ENCODE measurements at places on chromosomes 6 and 20.
A peak's percentile ranks its signal among the peaks of the same experiment; 100 is the strongest.

DNA sequence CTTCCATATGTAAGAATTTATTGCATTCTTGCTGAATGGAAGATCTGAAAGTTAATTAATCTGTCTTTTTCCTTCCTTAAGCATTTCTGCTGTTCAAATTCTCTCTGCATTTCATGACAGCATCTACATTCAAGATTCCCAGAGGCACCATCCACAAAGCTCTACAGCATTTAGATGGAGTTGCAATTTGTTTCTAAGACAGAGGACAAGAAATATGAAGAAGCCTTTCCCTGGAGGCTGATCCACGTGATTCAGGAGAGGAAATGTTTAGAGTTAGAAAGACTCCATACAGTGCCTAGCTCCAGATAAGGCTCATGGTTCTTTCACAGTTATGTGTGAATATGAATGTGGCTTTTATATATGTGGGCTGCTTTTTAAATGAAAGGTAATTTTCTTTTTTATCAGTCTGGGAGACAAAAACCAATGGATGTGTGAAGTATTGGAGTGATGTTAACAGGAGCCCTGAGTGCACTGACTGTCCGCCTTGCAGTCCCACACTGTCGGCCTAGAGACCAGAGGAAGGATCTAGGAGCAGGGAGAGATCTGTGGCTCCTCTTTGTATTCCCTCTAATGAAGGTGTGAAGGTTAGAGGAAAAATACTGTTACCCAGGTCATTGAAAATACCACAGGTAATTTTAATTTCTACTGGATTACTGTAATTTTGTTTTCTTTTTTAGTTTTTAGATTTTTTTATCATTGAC is 686.6 kb upstream of the GJE1 start:
- H3K36me3 ChIP-seq, result no peaks in the 10 kb centered on the region
- H3K4me1 ChIP-seq, result no peaks in the 10 kb centered on the region
- no peak for DNase-seq
- no peak overlapping the region for H3K4me3 ChIP-seq
- no peaks in the 10 kb centered on the region for H3K27me3 ChIP-seq

DNA sequence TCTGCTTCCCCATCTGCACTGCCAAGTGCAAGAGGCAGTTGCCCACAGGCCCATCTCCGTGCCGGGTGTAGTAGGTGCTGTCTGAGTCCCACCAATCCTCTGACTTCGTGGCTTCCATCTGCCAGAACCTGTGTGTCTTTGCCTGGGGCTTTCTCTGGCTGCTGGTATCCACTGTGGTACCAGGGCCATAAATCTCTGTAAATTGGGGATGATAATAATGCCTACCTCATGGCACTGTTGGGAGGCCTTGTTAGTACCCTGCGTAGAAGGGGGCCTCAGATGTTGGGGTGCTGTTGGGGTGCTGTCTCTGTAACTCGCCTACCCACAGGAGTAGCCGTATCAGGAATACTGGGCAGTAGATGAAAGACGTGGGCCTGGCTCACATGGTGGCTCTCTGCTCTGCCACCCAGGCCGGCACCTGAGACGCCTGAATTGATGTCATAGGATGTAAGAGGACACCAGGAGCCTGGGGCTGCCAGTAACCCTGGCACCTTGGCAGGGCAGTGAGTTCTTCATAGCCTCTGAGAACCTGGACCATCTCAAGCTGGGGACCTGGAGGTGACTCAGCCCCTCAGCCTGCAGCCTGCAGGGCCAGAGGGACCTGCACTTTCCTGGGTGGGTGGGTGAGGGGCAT is 94.1 kb upstream of the RNF24 start:
- no peak overlapping the region for H3K27ac ChIP-seq
- no peaks in the 10 kb centered on the region for H3K4me1 ChIP-seq
- H3K36me3 ChIP-seq, result no peaks in the 10 kb centered on the region
- peaks cover 44% of the 10 kb centered on the region for H3K27me3 ChIP-seq
- no peak overlapping the region for H3K4me3 ChIP-seq
- no peak for DNase-seq

DNA sequence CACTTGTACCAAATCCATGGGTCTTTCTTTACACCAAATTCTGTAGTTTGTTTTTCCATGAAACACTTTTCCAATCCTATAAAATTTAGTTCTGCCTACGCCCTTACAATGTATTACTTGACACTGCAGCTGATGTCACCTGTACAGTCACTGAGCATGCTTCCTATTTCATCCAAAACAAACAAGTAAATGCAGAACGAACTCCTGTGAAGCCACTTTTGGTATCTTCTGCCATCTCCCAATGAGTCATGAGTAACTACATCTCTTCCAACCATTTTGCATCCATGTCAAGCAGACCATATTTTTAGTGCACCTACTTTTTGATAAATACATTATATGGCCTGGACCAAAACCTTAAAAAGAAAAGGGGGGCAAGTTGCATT is 42.4 kb downstream of the HDDC2 start:
- peaks cover 10% of the 10 kb centered on the region for H3K4me1 ChIP-seq
- H3K27me3 ChIP-seq, result no peaks in the 10 kb centered on the region
- no peak overlapping the region for H3K4me3 ChIP-seq
- no peak overlapping the region for H3K27ac ChIP-seq
- DNase-seq, result no peak
- peaks cover 46% of the 10 kb centered on the region for H3K36me3 ChIP-seq

GRCh38 chr20:3045042-3045815 is 623 bp upstream of the MRPS26 start:
- DNase-seq, result peak; percentile 44
- H3K4me3 ChIP-seq, result peak overlapping the region; percentile 81
- H3K27me3 ChIP-seq, result no peaks in the 10 kb centered on the region
- peaks cover 47% of the 10 kb centered on the region for H3K4me1 ChIP-seq

GRCh38 chr6:158255989-158256601 is 56.2 kb upstream of the TULP4 start:
- no peak for DNase-seq
- no peaks in the 10 kb centered on the region for H3K4me1 ChIP-seq
- no peak overlapping the region for H3K4me3 ChIP-seq
- H3K27ac ChIP-seq, result no peak overlapping the region
- H3K27me3 ChIP-seq, result no peaks in the 10 kb centered on the region
- H3K36me3 ChIP-seq, result no peaks in the 10 kb centered on the region

- no peaks in the 10 kb centered on the region for H3K36me3 ChIP-seq
- H3K4me1 ChIP-seq, result peaks cover 21% of the 10 kb centered on the region
- no peak overlapping the region for H3K4me3 ChIP-seq
- no peaks in the 10 kb centered on the region for H3K27me3 ChIP-seq
Observed at GRCh38 chr6:108839083-108839642, 9.1 kb upstream of the ARMC2 start.

GRCh38 chr6:24323632-24324337 is 34.1 kb downstream of the DCDC2 start:
- H3K27ac ChIP-seq, result no peak overlapping the region
- H3K27me3 ChIP-seq, result no peaks in the 10 kb centered on the region
- no peaks in the 10 kb centered on the region for H3K36me3 ChIP-seq
- no peak for DNase-seq
- H3K4me1 ChIP-seq, result no peaks in the 10 kb centered on the region

- H3K27me3 ChIP-seq, result no peaks in the 10 kb centered on the region
- no peak for DNase-seq
- H3K4me1 ChIP-seq, result no peaks in the 10 kb centered on the region
- no peak overlapping the region for H3K27ac ChIP-seq
Observed at GRCh38 chr6:80548532-80548931, 442.1 kb downstream of the BCKDHB start.

DNA sequence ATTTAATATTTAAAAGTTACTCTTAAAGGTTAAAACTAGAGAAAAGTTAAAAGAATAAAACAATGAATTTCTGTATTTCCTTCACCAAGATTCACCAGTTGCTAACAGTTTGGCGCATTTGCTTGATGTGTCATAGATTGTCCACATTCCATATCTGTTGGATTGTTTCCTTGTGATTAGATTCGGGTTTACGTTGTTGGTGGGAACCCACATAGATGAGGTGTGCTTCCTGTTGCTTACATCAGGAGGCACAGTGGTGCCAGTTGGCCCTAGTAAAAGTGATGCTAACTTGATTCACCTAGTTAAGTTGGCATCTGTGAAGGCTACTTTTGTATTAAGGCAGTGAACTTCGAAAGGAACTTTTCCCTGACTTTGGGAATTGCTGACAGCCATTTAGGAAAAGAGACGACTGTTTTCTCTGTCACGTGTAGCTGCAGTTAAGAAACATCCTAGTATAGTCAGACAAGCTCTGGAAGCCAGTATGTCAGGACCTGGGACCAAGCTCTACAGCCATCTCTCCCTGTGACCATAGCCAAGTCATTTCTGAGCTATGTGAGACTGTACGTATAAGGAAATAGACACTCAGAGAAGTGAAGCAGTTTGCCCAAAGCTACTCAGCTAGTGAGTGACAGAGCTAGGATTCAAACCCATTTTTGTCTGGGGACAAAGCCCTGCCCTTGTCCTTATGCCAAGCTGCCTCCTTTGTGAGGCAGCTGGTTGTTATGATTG is 49.0 kb downstream of the PPARD start:
- peaks cover 50% of the 10 kb centered on the region for H3K4me1 ChIP-seq
- peak overlapping the region; percentile 89 for H3K27ac ChIP-seq
- H3K27me3 ChIP-seq, result no peaks in the 10 kb centered on the region
- no peaks in the 10 kb centered on the region for H3K36me3 ChIP-seq

DNA sequence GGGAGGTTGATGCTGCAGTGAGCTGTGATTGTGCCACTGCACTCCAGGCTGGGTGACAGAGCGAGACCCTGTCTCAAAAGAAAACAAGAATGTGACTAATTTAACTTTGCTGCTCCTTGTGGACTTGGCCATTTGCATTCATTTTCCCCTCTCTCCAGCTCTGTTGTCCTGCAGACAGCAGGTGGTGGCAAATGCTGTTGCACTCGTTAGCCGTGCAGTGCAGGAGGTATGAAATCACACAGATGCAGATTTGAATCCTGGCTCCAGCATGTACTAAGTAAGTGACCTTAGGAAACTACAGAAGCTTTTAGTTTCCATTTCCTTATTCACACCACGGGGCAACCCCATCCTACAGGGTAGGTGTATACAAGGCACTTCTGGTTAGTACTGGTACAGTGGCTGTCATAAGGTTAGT is 9.6 kb upstream of the BEND3 start:
- H3K36me3 ChIP-seq, result no peaks in the 10 kb centered on the region
- H3K4me3 ChIP-seq, result no peak overlapping the region
- no peak overlapping the region for H3K27ac ChIP-seq
- DNase-seq, result no peak

DNA sequence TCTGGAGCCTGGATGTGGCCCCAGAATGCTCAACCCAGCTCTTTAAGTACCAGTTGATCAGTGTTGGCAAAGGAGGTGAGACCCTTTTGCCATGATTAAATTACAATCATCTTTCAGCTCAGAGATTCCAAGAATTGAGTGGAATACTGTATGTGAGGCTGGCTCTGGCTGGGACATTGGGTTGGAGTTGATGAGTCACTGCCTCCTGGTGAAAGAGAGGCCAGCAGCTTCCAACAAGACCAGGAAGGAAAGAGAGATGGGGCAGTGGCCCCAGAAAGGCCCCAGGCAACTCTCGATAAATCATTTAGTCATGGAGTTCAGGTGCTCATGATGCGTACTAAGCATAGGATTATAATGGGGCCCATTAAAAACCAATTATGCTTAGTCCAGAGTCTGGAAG is 2.1 kb downstream of the TGM6 start:
- H3K36me3 ChIP-seq, result no peaks in the 10 kb centered on the region
- no peak overlapping the region for H3K4me3 ChIP-seq
- no peak for DNase-seq

- H3K27me3 ChIP-seq, result no peaks in the 10 kb centered on the region
- no peak overlapping the region for H3K4me3 ChIP-seq
- no peak for DNase-seq
Observed at GRCh38 chr6:130529569-130530149, 163.8 kb downstream of the TMEM200A start.

- H3K4me1 ChIP-seq, result peaks cover 30% of the 10 kb centered on the region
- H3K4me3 ChIP-seq, result peak overlapping the region; percentile 61
- DNase-seq, result peak; percentile 64
- peaks cover 26% of the 10 kb centered on the region for H3K36me3 ChIP-seq
Observed at GRCh38 chr6:30614843-30615218, 2.2 kb downstream of the PPP1R10 start.

GRCh38 chr20:3854462-3854871 is 7.8 kb downstream of the MAVS start:
- peaks cover 54% of the 10 kb centered on the region for H3K36me3 ChIP-seq
- H3K27me3 ChIP-seq, result no peaks in the 10 kb centered on the region
- H3K27ac ChIP-seq, result no peak overlapping the region
- H3K4me1 ChIP-seq, result no peaks in the 10 kb centered on the region
- no peak overlapping the region for H3K4me3 ChIP-seq

DNA sequence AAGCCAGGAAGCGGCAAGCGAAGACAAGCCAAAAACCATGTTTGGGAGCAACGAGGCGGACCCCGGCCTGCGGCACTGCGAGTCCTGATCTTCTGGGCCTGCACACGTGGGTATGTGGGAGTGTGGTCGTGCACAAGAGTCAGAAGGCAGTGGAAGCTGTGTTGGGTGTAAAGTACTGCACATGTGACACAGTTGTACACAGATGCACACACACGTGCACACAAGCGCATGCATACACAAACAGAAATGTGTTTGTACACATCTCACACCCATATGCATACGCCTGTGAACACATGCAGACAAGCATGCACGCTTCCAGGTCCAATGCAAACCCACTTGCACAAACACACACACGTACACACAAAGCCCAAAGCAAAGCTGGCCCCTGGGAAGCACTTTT is 52.6 kb upstream of the SLCO4A1 start:
- H3K27me3 ChIP-seq, result peaks cover 90% of the 10 kb centered on the region
- H3K36me3 ChIP-seq, result no peaks in the 10 kb centered on the region
- peaks cover 33% of the 10 kb centered on the region for H3K4me1 ChIP-seq

DNA sequence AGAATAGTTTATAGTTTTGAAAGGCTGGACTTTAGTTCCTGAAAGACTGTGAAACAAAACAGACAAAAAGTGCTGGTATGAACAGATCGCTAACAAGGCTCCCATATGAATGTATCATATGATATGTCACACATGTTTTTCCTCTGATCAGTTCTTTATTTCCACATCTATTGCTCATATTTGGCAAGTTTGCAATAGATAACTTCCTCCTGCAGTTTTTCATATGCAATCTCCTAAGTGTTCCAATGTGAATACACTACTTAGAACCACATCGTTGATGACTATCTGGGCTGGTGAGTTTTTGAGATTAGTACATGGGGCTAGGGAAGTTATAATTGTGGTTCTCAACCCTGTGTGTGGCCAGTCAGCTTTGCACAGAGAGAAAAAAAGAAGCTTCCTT is 23.1 kb downstream of the CRYBG1 start:
- no peak overlapping the region for H3K4me3 ChIP-seq
- no peaks in the 10 kb centered on the region for H3K36me3 ChIP-seq
- DNase-seq, result no peak
- peak overlapping the region; percentile 77 for H3K27ac ChIP-seq
- peaks cover 16% of the 10 kb centered on the region for H3K4me1 ChIP-seq

DNA sequence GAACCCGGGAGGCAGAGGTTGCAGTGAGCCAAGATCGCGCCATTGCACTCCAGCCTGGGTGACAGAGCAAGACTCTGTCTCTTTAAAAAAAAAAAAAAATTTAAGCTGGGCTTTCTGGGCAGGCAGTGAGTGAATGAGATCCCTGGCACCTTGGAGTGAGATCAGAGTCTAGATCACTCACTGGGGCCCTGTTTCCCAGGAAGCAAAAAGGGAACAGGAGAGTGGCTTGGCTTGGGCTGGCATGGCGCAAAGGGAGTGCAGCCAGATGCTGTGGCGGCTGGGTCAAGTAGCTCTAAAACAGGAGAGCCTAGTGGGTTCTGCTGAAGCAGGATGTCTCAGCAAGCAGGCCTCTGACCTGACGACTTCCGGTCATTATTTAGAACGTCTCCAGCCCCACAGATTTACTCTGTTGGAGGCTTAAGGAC is 10.4 kb downstream of the PLCG1 start:
- DNase-seq, result no peak
- peaks cover 100% of the 10 kb centered on the region for H3K4me1 ChIP-seq
- H3K27ac ChIP-seq, result peak overlapping the region; percentile 65
- no peaks in the 10 kb centered on the region for H3K36me3 ChIP-seq
- H3K4me3 ChIP-seq, result no peak overlapping the region
- no peaks in the 10 kb centered on the region for H3K27me3 ChIP-seq

Data from esophagus squamous epithelium (tissue), 5 donors.